ENCODE measurements at places on chromosomes 2 and 18.

GRCh38 chr2:20190170-20190569, 34.8 kb downstream of the SDC1 start:
- no peak for DNase-seq

DNA sequence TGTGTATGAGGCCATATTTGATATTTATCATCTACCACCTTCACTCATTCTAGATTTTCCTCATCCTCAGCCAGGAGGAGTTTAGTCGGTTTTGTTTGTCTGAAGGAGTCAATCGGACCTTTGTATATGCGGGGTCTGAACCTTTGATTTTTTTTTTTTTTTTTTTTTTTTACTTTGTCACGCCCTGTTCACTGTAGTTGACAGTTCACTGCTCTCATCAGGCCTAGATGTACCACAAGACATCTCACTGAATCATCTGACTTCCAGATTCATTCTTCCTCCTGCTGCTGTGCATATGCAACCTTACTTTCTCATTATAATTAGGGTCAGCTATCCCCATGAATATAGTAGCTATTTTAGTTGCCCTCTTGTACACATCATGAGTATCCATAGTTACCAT, 133.2 kb downstream of the ARHGAP15 start:
- no peak for DNase-seq

DNA sequence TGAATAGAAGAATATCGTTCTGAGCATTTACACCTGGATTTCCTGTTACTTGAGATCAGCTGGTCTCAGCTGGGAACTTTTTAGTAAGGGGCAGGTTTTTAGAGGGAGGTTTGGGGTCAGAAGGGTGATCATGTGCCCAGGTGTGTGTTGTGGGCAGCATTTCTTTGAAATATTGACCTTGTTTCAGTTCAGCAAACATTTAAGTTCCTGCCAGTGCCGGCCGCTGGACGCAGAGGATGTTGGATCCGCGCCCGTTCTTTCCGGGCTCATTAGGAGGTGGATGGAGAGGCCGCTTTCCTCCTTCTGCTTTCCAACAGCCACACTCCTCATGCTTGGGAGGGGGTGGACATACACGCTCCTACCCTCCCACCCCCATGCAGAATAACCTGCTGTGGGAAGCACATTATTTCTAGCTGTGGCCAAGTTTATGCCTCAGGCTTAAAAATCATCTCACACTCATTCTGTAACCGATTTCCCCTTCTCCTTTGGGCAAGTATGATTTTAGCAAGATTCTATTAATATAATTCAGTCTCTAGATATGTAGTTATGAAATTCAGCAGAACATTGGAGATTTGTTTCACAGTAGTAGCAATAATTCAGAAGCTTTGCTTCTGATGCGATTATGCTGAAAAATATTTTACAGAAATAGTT, 131.4 kb downstream of the ZNF236 start:
- DNase-seq = peak; percentile 89

- DNase-seq = no peak
These were observed 162.7 kb downstream of the WDPCP start for GRCh38 chr2:63425606-63426005.

DNA sequence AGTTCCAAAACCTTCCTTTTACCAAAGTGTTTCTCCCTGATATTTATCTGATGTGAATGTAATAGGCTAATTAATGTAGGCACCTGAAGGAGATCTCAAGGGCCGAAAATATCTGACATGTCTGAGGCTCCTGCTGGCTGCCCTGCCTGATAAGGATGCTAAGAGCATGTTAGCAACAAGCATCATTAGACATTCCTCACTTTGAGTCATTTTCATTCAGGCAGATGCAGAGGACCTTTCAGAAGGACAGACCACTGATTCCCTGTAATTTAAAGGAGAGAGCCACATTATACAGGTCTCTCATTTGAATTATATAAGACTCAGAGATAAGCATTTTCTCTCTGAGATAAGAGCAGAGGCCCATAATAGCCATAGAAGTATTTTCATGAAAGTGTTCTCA, 222.4 kb upstream of the NCKAP5 start:
- DNase-seq = no peak

- no peak for DNase-seq
These were observed 90.3 kb upstream of the RTN4 start for GRCh38 chr2:55140316-55141219.

- DNase-seq = no peak
These were observed 59.4 kb upstream of the UPP2 start for GRCh38 chr2:158042245-158042644.

DNA sequence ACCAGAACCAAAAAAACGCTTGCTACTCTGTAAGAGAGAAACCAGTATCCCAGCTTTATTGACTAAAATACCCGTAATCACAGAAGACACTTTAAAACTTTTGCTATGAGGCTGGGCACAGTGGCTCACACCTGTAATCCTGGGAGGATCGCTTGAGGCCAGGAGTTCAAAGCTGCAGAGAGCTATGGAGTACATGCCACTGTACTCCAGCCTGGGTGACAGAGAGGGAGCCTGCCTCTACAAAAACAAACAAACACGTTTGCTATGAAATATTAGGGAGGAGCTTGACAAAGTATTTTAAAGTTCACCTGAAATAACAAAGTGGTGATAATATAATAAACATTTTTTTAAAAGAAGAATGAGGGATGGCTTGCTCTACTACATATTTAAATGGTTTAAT, 28.5 kb upstream of the RIOK3 start:
- no peak for DNase-seq

DNA sequence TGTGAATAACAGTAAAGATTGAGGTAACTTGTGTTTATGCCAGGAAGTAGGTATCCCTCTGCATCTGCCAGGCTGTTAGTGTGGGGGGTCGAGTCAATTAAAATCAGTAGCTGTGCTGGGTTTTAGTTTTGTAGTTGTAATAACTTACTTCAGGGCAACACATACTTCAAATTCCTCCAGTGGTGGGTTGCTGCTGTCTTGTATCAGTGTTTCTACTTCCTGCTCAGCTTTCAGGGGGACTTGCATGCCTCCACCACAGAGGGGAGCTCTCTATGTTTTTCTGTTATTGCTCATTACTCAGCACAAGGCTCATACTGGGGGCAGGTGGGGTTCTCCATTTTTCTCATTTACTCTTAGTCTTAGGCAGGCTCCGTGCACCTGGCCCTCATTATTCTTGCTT, 136.8 kb downstream of the CAPN13 start:
- DNase-seq = no peak

GRCh38 chr2:69335311-69335710, 51.7 kb downstream of the GFPT1 start:
- peak; percentile 36 for DNase-seq

DNA sequence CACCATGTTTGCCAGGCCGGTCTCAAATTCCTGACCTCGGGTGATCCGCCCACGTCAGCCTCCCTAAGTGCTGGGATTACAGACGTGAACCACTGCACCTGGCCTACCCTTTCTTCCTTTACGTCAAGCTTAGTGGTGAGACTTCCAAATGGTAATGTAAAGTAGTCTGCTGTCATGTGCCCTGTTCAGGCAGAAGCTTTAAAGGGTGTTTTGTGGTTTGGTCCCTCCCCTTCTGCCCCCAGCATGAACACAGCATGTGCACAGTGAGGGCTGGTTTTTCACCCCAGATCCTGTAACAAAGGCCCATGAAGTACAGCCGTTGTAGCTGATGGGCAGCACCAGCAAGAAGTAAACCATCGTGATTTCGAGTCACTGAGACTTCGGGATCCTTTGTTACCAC, 2.7 kb upstream of the DTYMK start:
- no peak for DNase-seq

DNA sequence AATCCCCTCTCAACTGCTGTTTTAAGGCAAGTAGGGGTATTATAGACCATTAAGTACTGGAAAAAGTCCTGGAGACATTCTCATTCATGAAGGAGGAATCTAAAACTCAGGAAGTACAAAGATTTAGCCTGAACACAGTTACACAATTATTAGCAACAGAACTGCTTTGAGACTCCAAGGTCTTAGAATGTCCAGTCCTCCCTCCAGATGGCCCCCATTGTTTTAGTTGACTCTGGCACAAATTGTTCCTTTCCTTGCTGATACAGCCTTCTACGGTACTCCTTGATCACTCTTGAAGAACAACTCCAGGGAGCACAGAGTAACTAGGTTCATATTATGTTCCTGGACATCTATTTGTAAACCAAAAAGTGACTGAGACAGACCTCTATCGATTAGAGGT, 210.1 kb upstream of the RND3 start:
- DNase-seq = no peak

GRCh38 chr2:27960237-27960912, 69.8 kb downstream of the BABAM2 start:
- DNase-seq = no peak

- no peak for DNase-seq
These were observed 20.9 kb upstream of the SCN1A start for GRCh38 chr2:166148500-166149400.

Measured in stomach (tissue), 19 donors.